ENCODE measurements at places on chromosomes 13 and 19.

DNA sequence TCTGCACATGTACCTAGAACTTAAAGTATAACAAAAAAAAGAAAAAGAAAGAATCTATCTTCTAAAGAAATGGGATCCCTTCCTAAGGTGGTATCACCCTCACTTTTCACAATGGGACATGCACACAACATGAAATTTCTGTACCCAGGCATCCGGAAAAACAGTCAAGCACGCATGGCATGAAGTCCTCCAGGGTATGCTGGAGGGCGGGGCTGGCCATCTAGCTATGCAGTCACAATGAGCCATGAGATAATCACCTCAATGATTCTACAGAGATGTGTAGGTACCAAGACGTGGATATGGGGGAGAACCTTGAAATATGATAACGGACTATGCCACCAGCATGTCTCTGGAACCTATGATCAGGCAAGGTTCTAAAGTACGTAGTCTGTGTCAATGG lies 69.8 kb downstream of the CCDC70 start:
- no peak for DNase-seq

DNA sequence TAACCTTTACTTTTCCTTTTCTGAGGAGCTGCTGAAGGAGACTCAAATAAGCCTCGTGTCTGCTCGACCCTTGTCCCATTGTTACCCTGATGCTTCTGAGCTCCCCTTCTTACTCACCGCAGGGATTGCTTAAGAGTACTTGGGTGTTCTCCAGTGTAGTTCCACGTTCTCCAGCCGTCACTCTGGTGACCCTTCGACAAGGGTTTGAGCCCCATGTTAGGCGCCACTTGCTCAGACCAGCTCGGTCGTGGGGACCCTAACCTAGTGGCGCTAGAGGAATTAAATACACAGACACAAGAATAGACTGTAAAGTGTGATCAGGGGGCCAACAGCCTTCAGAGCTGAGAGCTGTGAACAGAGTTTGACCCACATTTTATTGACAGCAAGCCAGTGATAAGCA lies 10.3 kb downstream of the ZNF480 start:
- no peak for DNase-seq

DNA sequence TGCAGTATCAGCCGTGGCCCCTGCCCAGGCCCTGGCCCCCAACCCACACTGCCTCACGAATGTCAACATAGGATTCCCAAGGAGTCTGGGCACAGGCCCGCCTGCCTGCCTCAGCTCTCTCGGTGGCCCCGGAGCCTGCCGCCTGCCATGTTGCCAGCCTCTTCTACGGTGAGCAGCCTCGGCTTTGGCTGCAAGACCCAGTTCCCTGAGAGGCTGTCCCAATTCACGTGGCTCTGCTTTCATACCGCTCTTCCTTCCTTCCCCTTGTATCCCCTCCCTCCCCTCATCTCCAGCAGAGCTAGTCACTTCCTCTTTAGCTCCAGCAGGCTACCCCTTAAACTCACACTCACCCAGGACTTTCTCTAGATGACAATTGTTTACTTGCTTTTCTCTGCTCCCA lies 42.7 kb downstream of the SERP2 start:
- DNase-seq = no peak

GRCh38 chr19:7428651-7429113 lies 60.2 kb downstream of the PEX11G start:
- no peak for DNase-seq

GRCh38 chr13:20127562-20128458 lies 33.0 kb downstream of the GJA3 start:
- peak; percentile 68 for DNase-seq

GRCh38 chr19:15194938-15195337 lies 5.9 kb downstream of the NOTCH3 start:
- DNase-seq = no peak

DNA sequence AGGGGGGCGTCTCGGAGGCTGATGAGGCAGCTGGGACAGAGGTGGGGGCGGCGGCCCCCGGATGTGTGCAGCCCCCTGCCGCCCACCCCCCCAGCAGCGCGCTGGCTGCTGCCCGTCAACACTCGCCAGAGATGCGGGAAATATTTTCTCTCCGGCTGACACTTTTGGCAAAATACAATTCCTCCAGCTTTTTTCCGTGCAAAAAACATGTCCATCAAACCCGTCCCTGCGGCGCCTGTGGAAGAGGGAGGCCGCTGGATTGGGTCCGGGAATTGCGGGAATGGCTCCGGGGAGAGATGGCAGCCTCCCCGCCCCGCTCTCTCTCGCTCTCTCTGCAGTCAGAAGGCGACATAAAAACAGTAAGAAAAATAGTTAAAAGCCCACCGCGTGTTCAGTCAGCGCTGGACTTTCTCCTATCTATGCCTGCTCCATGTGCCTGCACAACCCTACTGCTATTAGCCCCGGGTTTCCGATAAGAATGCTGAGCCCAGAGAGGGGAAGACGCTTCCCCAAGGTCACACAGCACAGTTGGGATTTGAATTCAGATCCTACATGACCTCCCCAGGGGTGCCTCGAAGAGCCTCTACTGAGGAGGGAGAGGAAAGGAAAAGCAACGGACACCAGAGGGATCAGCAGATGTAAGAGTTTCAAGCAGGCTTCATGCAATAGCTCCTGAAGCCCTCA lies 23.2 kb downstream of the ZNRF4 start:
- no peak for DNase-seq

DNA sequence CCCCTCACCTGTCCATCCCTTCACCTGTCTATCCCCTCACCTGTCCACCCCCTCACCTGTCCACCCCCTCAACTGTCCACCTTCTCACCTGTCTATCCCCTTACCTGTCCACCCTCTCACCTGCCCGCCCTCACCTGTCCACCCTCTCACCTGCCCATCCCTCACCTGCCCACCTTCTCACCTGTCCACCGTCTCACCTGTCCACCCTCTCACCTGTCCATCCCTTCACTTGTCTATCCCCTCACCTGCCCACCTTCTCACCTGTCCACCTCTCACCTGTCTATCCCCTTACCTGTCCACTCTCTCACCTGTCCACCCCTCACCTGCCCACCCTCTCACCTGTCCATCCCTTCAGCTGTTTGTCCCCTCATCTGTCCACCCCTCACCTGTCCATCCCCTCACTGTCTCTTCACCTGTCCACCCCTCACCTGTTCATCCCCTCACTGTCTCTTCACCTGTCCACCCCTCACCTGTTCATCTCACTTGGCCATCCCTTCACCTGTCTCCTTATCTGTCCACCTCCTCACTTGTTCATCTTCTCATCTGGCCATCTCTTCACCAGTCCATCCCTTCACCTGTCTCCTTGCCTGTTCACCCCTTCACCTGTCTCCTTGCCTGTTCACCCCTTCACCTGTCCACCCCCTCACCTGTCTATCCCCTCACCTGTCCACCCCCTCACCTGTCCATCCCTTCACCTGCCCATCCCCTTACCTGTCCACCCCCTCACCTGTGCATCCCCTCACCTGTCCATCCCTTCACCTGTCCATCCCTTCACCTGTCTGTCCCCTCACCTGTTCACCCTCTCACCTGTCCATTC lies 12.7 kb upstream of the KANK2 start:
- DNase-seq = no peak
